ENCODE measurements at places on chromosomes 6 and 20.
A peak's percentile ranks its signal among the peaks of the same experiment; 100 is the strongest.

- peak; percentile 53 for DNase-seq
These were observed 37.7 kb upstream of the SLC4A11 start for GRCh38 chr20:3276680-3277015.

- no peak for DNase-seq
These were observed 17.7 kb upstream of the MYB start for GRCh38 chr6:135163440-135163738.

- peak; percentile 43 for DNase-seq
These were observed 106.4 kb upstream of the SGK1 start for GRCh38 chr6:134424165-134424797.

GRCh38 chr6:130366107-130367005 lies 539 bp downstream of the TMEM200A start:
- DNase-seq: no peak

- DNase-seq: no peak
These were observed 102.2 kb downstream of the DOK5 start for GRCh38 chr20:54577637-54578036.

Data from AML-193 (cell line).